Left ventricle myocardium inferior (tissue), 1 donor: ENCODE measurements at places on chromosomes 5 and 9. TPM values are rescaled to one million over a fixed set of nuclear protein-coding genes. Genes with fewer than 3 reads are reported as not detected.

TMC1 gene
- 0.25 TPM for total RNA-seq

IFNA2 gene
- total RNA-seq: not detected

NTRK2 gene
- total RNA-seq: 3.8 TPM

LYRM7 gene
- 33.0 TPM for total RNA-seq

FLT4 gene
- total RNA-seq: 6.1 TPM

NFIL3 gene
- 25.6 TPM for total RNA-seq

GRCh38 chr5:102850503-102850902, 95.4 kb downstream of the PAM start:
- no peaks in the 10 kb centered on the region for H3K27me3 ChIP-seq
- no peaks in the 10 kb centered on the region for H3K4me1 ChIP-seq
- H3K4me3 ChIP-seq: no peak overlapping the region
- no peak overlapping the region for H3K27ac ChIP-seq
- no peak for DNase-seq

DNA sequence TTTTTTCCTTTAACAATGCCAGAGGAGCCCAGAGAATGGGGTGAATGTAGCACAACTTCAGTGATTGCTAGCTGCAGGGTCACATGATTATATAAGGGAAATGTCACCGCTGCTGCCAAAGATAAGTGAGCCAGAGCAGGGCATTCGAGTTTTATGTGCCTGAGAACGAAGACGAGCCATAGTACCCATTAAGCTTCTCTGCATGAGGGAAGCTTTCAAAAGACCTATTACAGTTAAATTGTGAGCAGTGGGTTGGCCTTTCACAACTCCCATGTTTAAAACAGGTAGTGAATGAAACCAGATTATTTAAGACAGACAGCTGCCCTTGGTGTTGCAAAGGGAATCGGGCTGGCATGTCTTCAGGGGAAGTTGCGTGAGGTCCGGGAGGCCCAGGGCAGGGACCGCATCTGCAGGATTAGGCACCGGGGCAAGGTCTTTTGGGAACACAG, 82.4 kb upstream of the TNFAIP8 start:
- H3K4me1 ChIP-seq: peaks cover 55% of the 10 kb centered on the region
- no peaks in the 10 kb centered on the region for H3K36me3 ChIP-seq
- H3K27me3 ChIP-seq: no peaks in the 10 kb centered on the region
- DNase-seq: peak; percentile 26
- peak overlapping the region; percentile 33 for H3K4me3 ChIP-seq
- peak overlapping the region; percentile 61 for H3K27ac ChIP-seq

DNA sequence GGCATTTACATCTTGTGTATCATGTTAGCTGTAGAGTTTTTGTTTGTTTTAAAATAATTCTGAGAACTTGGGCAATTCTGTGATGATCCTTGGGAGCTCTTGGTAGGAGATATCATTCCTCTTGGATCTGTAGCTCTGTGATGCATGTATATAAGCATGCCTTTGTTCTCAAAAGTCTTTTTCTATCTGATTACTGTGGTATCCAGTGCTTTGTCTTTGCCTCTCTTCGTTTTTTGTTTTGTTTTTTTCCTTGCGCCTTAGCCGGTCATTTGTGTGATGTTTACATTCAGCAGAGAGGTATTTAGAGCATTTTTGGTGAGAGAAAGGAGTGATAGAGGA, 110.0 kb downstream of the PAM start:
- peaks cover 9% of the 10 kb centered on the region for H3K36me3 ChIP-seq
- peak overlapping the region; percentile 95 for H3K27ac ChIP-seq
- H3K4me1 ChIP-seq: peaks cover 79% of the 10 kb centered on the region
- peak overlapping the region; percentile 78 for H3K4me3 ChIP-seq

DNA sequence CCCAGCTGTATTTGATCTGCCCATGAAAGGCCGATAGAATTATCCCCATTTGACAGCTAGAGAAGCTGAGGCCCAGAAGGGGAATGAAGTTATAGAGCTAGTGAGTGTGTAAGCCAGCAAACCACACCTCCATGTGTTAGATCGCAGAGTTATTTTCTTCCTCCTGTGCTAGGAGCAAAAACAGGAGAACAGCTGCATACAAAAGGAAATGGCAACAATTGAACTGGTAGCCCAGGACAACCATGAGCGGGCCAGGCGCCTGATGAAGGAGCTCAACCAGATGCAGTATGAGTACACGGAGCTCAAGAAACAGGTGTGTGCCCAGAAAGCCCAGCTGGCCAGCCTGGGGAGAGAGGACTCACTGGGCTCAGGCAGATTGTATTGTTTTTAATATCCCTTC, 30.4 kb downstream of the RAB14 start:
- no peak overlapping the region for H3K27ac ChIP-seq
- H3K4me1 ChIP-seq: peaks cover 10% of the 10 kb centered on the region
- H3K36me3 ChIP-seq: peaks cover 72% of the 10 kb centered on the region
- DNase-seq: no peak
- no peak overlapping the region for H3K4me3 ChIP-seq

- no peaks in the 10 kb centered on the region for H3K27me3 ChIP-seq
- peaks cover 85% of the 10 kb centered on the region for H3K4me1 ChIP-seq
- peak overlapping the region; percentile 100 for H3K27ac ChIP-seq
- DNase-seq: peak; percentile 53
- H3K36me3 ChIP-seq: no peaks in the 10 kb centered on the region
Observed at GRCh38 chr9:38066914-38067858, 1.8 kb downstream of the SHB start.

DNA sequence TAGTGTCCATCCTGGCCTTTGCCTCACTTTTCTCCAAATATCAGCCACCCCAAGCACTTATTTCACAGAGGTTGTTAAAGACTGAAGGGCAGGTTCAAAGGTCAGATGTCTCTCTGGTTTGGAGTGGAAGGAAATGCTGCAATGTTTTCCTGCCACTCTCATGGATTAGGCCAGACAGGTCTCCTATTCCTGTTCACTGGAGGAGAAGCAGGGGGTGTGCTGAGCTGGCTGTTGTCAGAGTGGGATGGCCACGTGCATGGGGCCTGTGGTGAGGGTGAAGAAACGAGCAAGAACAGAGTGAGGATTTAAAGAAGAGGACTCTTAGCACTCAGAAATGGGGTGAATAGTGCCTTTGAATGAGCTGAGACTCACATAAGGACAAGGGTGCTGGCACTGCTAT, 6.7 kb downstream of the TMEM8B start:
- no peak overlapping the region for H3K27ac ChIP-seq
- H3K36me3 ChIP-seq: peaks cover 6% of the 10 kb centered on the region
- H3K27me3 ChIP-seq: no peaks in the 10 kb centered on the region

- DNase-seq: no peak
- no peaks in the 10 kb centered on the region for H3K27me3 ChIP-seq
- no peak overlapping the region for H3K27ac ChIP-seq
- H3K4me1 ChIP-seq: peaks cover 3% of the 10 kb centered on the region
Observed at GRCh38 chr5:16412556-16412955, 53.0 kb downstream of the ZNF622 start.

DNA sequence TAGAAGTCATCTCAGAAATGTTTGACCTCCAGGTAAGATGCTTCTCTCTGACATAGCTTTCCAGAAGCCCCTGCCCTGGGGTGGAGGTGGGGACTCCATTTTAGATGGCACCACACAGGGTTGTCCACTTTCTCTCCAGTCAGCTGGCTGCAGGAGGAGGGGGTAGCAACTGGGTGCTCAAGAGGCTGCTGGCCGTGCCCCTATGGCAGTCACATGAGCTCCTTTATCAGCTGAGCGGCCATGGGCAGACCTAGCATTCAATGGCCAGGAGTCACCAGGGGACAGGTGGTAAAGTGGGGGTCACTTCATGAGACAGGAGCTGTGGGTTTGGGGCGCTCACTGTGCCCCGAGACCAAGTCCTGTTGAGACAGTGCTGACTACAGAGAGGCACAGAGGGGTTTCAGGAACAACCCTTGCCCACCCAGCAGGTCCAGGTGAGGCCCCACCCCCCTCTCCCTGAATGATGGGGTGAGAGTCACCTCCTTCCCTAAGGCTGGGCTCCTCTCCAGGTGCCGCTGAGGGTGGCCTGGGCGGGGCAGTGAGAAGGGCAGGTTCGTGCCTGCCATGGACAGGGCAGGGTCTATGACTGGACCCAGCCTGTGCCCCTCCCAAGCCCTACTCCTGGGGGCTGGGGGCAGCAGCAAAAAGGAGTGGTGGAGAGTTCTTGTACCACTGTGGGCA, 642 bp downstream of the CSF2 start:
- H3K27ac ChIP-seq: no peak overlapping the region
- DNase-seq: no peak
- no peak overlapping the region for H3K4me3 ChIP-seq

- peaks cover 13% of the 10 kb centered on the region for H3K4me1 ChIP-seq
- H3K27me3 ChIP-seq: no peaks in the 10 kb centered on the region
- no peak for DNase-seq
- H3K36me3 ChIP-seq: no peaks in the 10 kb centered on the region
Observed at GRCh38 chr5:112933651-112934365, 11.8 kb upstream of the REEP5 start.

DNA sequence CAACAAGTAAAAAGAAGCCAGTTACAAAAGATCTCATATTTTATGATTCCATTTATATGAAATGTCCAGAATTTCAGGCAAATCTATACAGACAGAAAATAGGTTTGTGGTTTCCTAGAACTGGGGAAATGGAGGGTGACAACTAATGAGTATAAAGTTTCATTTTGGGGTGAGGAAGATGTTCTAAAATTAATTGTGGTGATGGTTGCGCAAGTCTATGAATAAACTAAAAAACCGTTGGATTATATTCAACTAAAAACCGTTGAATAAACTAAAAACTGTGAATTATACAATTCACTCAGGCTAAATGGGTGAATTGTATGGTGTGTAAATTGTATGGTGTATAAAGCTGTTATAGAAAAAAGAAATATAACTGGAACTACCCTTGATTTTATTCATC, 47.6 kb downstream of the ADAMTS6 start:
- H3K27ac ChIP-seq: no peak overlapping the region
- no peaks in the 10 kb centered on the region for H3K27me3 ChIP-seq
- no peak for DNase-seq
- H3K36me3 ChIP-seq: no peaks in the 10 kb centered on the region
- H3K4me1 ChIP-seq: no peaks in the 10 kb centered on the region

GRCh38 chr9:16668734-16669295, 201.7 kb downstream of the BNC2 start:
- no peaks in the 10 kb centered on the region for H3K36me3 ChIP-seq
- DNase-seq: no peak
- H3K4me3 ChIP-seq: no peak overlapping the region
- H3K27ac ChIP-seq: no peak overlapping the region
- no peaks in the 10 kb centered on the region for H3K27me3 ChIP-seq
- H3K4me1 ChIP-seq: no peaks in the 10 kb centered on the region
